NCI-H1417 (cell line): ENCODE measurements at places on chromosomes 7 and 10.
A peak's percentile ranks its signal among the peaks of the same experiment; 100 is the strongest.

DNA sequence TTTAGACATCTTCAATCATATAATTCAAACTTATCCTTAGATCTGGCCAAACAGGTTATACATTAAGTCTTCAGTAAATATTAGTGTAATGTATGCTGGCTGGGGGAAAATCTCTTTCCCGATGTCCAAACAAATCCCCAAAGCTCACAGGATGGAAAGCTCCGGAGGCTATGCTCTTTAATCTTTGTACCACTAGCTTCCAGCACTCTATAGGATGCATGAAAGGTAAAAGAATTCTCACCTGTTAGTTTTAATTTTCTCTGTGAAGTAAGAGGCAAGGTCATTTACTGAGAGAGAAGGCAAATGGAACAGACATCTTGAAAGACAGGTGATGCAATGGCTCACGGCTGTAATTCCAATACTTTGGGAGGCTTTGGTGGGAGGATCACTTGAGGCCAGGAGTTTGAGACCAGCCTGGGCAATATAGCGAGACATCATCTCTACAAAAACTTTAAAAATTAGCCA is 99.8 kb upstream of the KIF5B start:
- no peak for DNase-seq

DNA sequence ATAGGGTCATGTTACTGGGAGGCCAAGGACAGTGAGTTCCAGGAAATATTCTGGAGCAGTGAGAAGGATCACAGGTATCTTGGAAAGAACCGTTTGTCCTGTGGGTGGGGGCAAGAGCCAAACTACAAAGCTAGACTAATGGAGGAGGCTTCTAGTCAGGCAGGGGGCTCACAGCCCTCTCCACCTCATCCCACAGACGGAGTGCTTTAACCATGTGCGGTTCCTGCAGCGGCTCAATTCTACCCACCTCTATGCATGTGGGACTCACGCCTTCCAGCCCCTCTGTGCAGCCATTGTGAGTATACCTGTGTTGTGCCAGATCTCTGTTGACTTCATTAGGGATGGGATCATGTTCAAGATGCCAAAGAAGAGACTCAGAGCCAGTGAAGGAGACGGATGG is 8.1 kb downstream of the SEMA4G start:
- no peak for DNase-seq

DNA sequence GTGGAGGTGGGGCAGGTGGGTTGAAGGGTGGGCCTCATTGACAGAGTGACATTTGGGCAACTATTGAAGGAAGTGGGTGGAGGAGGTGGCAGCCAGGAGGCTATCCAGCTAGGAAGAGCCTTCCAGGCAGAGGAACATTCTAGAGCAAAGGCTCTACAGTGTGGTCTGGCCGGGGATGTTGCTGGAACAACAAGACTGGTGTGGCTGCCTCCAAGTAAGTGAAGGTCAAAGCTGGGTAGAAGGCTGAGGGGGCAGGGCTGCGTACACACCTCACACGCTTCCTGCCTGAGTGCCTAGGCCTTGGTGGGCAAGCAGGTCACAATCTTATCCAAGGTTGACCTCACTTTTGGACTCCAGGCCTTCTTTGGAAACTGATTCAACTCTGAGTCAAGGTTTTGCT is 6.6 kb downstream of the CPA1 start:
- no peak for DNase-seq

DNA sequence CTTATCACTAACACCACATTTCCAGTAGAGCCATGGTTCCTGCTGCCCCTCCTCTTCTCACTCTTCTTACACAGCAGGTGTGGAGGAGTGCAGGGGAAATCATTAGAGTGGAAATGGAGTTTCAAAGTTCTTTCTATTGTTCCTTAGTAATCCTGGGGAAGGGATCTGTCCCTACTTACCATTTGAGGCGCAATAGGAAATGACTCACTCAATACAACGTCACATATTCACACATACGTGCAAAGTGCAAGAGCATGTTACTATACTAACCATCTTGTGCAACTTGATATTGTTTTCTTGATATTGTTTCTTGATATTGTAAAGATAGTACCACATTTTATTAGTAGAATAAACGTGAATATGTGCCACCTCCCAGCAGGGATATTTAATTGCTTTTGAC is 1010.2 kb downstream of the DNAJB9 start:
- DNase-seq = no peak

DNA sequence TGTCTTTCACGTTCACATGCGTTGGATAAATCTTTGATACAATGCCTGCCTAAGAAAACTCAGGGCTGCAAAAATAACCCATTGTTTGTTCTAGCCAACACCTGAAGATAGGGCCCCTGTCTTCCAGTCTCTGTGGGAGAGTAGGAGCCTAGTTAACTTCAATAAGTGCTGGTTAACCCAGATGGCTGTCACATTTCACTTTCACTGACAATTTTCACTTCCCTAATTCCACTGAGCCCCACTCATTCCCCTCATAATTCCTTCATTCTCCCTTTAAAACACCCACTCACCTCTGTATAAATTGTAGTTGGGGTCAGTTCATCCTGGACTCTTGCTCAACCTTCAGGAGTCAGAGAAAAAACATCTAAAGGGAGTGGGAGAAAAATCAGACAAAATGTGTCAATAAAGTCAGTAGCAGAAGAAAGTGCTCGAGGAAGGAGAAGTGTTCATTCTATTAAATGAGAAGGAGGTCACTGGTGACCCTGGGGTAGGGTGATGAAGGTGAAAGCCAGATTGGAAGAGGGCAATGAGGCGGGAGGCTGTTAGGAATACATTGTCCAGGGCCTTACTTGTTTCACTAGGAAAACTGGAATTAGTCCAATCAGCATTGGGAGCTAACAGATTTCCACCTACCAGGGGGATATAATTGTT is 51.2 kb upstream of the ABI1 start:
- no peak for DNase-seq

DNA sequence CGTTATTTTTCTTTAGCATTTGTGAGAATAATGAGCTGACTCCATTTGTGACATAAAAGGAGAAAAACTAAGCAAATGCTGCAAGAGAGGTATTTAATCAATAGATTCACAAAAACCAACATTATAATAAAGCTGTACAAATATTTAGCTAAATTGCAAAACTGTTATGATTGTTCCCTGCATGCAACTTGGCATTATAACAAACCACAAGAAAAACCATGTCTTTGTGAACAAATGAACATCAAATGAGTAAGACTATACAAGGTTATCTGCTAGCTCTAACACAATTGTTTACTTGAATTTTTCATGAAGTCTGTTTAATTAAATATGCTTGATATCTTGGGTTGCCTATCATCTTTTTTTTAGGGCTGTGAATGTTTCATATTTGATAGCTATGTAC is 50.8 kb upstream of the PPP1R9A start:
- no peak for DNase-seq

DNA sequence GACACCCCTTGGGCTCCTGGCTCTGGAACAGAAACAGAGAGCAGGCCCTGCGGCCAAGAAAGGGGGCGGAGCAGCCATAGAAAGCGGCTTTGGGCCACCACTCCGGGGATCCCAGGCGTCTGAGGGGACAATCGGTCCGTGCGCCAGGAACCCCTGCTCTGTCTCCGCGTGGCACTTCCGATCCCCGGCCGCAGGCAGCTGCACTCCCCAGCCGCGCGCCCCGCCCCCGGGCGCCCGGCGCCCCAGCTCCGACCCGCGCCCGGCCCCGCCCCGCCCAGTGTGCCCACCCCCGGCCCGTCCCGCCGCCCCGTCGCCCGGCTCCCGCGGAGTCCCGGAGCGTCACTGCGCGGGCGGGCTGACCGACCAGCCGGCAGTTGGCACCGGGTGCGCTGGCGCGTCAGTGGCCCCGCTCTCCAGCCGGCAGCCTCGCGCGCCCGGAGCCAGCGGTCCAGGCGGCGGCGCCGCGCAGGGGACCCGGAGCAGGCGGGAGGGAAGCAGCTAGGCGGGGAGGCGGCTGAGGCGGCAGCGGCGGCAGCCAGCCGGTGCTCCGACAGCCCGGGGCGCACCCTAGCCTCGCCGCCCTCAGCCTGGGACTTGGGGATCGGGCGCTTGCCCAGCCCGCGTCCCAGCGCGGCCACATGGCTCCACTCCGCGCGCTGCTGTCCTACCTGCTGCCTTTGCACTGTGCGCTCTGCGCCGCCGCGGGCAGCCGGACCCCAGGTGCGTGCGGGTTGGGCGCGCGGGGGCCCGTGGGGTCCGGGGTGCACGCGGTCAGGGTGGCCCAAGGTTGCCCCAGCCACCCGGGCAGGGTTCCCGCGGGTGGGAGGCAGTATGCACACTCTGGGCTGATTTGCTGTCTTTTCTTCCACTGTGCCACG is at the start of gene ADAMTS14:
Gene ADAMTS14 (plus strand): TSS at position 342 of the 878 bp plus-strand sequence. CDS start 297 bp downstream, at position 639.
- DNase-seq = peak; percentile 59
